ENCODE measurements at places on chromosomes 6 and 20. TPM values are rescaled to one million over a fixed set of nuclear protein-coding genes. Genes with fewer than 3 reads are reported as not detected.

- DNase-seq, result no peak
Measured at GRCh38 chr6:43748765-43749164, 21.2 kb upstream of the VEGFA start.

Gene TRAPPC3L
- 0.09 TPM for polyA plus RNA-seq

DNA sequence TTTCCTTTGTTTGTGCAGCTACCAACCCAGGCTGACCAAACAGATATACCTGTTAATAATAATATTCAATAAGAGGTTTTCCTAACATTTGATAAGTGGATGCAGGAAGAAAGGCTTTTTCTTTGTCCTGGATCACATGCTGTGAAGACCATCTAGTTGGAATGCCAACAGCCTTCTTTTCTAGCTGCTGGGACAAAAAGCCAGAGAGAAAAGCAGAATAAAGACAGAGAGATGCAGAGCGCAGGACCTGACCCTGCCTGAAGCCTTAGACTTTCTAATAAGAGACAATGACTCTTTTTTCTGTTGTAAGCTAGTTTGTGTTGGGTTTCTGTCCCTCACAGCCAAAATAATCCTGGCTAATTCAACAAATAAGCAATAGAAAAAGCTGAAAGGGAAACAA is 308.2 kb downstream of the PHF3 start:
- no peak for DNase-seq

GRCh38 chr6:130396722-130397121 is 30.9 kb downstream of the TMEM200A start:
- DNase-seq, result no peak

DNA sequence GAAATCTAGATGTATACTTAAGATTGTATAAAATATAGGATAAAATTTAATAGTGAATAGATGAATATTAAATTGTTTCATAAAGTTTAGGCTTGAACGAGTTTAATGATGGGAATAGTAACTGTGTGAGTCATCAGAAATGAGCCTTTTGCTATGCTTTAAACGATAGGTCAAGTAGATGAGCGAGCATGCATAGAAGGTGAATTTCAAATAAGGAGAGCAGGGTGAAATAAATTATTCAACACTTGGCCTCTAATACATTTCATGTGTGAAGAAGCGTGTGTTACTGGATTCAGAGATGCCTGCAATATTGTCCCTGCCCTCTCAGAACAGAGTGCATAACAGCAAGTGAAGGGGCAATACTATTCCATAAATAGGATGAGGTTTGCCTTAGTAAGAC is 74.4 kb upstream of the EYA4 start:
- no peak for DNase-seq

Gene BEND6
- polyA plus RNA-seq, result 0.77 TPM

Data from forelimb muscle (tissue), 1 donor.